Pancreas (tissue), 10 donors: ENCODE measurements at places on chromosomes 1 and 21.

- H3K4me3 ChIP-seq = no peak overlapping the region
- H3K27ac ChIP-seq = no peak overlapping the region
- peak; percentile 24 for DNase-seq
- no peaks in the 10 kb centered on the region for H3K27me3 ChIP-seq
Measured at GRCh38 chr1:175314300-175314699, 121.7 kb upstream of the KIAA0040 start.

GRCh38 chr1:146036965-146037646 lies 15.6 kb upstream of the HJV start:
- H3K4me1 ChIP-seq = peaks cover 9% of the 10 kb centered on the region
- peak overlapping the region; percentile 39 for H3K4me3 ChIP-seq
- peak overlapping the region; percentile 75 for H3K27ac ChIP-seq
- H3K36me3 ChIP-seq = no peaks in the 10 kb centered on the region
- DNase-seq = peak; percentile 75

DNA sequence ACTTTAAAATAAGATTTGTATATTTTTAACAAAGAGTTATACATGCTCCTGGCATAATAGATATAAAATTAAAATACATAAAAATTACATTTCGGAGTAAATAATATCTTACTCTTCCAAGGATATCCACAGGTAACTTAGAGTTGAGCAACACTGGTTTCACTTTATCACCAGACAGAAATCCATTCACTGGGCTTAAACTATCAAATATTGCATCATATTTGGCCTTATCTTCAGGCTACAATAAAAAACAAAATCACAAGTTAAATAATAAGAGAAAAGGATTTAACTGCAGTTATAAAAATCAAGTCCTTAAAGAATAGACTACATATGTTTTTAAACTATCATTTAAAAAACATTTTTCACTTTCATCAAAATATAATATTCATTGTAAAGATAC lies 55.5 kb downstream of the EPS15 start:
- H3K27me3 ChIP-seq = no peaks in the 10 kb centered on the region
- peaks cover 4% of the 10 kb centered on the region for H3K4me1 ChIP-seq
- no peak overlapping the region for H3K4me3 ChIP-seq
- no peaks in the 10 kb centered on the region for H3K36me3 ChIP-seq

DNA sequence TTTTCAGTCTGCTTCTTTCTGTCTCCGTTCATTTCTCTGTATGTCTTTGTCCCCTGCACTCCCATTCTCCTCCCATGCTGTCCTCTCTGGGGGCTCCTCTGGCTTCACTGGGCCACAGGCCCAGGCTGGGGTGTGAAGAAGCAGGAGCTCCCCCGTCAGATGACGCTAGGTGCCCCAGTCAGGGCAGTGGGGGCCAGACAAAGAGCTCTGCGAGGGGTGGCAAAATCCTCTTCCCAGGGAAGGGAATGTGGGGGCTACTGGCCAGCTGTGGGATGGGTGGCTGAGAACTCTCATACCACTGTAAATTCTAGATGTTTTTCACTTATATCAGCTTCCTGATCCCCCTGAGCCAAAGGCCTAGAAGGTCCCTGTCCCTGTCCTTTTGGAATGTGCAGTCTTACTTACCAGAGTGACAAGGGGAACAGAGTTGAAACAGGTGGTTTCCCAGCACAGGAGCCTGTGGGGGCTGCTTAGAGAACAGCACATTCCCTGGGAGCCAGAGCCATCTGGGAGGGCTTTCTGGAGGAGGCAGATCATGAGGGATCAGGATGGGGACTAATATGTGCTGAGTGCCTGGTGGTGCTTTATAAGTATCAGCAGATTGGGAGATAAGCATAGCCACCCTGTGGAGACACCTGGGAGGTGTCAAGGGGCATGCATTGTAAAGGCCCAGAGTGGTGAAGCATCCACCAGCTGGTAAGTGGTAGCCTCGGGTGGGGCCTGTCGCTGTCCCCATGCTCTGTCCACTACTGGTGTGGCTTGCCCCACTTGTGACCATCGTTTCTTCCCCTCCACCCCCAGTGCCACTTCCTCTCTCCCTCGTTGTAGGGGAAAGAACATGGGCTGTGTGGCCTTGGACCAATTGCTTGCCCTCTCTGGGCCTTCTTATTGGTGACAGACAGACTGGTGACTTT lies 10.1 kb upstream of the PADI1 start:
- H3K4me1 ChIP-seq = no peaks in the 10 kb centered on the region
- no peaks in the 10 kb centered on the region for H3K36me3 ChIP-seq
- H3K27ac ChIP-seq = no peak overlapping the region
- no peak for DNase-seq
- no peak overlapping the region for H3K4me3 ChIP-seq

- no peaks in the 10 kb centered on the region for H3K36me3 ChIP-seq
- no peak overlapping the region for H3K4me3 ChIP-seq
- no peak overlapping the region for H3K27ac ChIP-seq
- no peaks in the 10 kb centered on the region for H3K27me3 ChIP-seq
- peaks cover 26% of the 10 kb centered on the region for H3K4me1 ChIP-seq
Measured at GRCh38 chr1:58854576-58854975, 70.7 kb upstream of the JUN start.

DNA sequence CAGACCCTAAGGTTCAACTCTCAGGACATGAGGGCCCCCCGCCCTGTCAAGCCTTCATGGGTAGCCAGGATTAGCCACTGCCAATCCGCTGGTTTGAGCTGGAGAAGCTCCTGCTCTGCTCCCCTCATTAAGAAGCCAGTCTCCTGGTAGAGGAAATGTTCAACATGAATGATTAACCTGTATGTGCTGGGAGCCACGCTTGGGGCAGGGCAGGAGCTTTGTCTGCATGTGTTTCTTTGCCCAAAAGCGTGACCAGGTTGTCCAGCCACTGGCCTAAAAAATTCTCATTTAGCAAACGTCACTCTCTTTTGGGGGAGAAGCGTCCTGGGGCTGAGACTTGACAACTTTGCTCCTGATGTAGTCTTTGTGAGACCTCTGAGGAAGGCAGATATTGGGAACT lies 96.5 kb downstream of the RRAGC start:
- H3K27ac ChIP-seq = no peak overlapping the region
- DNase-seq = no peak
- no peak overlapping the region for H3K4me3 ChIP-seq
- H3K36me3 ChIP-seq = no peaks in the 10 kb centered on the region
- no peaks in the 10 kb centered on the region for H3K27me3 ChIP-seq
- no peaks in the 10 kb centered on the region for H3K4me1 ChIP-seq

DNA sequence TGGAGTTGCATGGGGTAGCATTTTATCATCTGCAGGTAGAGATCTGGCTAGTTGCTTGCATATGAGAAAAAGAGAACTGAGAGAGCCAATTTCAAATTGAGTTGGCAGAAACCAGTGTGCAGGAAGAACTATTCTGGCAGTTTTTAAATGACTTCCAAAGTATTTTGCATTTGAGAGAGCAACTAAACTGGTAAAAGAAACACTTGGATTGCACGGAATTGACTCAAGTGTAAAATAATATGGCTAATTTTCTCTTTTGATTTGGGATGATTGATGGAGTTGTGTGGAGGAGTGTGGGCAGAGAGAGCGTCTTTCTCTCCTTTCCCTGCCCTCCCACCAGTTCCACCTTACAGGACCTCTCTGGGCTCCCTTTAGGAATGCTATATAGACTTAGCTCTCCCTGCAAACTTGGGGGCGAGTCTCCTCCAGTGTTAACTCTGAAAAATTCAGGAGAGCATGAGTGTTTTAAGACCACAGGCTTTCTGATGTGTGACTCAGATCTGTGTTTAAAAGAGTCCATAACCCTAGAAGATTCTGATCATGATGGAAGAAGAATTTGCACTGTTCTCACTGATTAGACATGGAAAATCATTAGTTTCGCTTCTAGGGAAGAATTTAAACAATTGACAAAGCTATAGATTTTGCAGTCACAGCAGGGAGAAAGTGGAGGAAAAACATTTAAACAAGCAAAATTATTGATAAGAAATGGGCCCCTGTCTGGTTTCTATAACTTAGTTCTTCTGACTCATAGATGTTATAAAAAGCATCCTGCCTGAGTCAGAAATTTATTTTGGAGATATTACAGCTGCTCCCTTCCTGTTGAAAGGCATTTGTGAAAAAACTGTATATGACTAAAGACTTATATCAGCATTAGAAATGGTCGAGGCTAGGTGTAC lies 24.9 kb upstream of the CTBS start:
- no peak overlapping the region for H3K27ac ChIP-seq
- no peaks in the 10 kb centered on the region for H3K4me1 ChIP-seq
- H3K4me3 ChIP-seq = no peak overlapping the region
- DNase-seq = no peak

GRCh38 chr1:24699628-24700027 lies 45.6 kb upstream of the CLIC4 start:
- no peaks in the 10 kb centered on the region for H3K4me1 ChIP-seq
- no peak overlapping the region for H3K4me3 ChIP-seq
- no peaks in the 10 kb centered on the region for H3K27me3 ChIP-seq
- no peak for DNase-seq
- H3K27ac ChIP-seq = no peak overlapping the region

DNA sequence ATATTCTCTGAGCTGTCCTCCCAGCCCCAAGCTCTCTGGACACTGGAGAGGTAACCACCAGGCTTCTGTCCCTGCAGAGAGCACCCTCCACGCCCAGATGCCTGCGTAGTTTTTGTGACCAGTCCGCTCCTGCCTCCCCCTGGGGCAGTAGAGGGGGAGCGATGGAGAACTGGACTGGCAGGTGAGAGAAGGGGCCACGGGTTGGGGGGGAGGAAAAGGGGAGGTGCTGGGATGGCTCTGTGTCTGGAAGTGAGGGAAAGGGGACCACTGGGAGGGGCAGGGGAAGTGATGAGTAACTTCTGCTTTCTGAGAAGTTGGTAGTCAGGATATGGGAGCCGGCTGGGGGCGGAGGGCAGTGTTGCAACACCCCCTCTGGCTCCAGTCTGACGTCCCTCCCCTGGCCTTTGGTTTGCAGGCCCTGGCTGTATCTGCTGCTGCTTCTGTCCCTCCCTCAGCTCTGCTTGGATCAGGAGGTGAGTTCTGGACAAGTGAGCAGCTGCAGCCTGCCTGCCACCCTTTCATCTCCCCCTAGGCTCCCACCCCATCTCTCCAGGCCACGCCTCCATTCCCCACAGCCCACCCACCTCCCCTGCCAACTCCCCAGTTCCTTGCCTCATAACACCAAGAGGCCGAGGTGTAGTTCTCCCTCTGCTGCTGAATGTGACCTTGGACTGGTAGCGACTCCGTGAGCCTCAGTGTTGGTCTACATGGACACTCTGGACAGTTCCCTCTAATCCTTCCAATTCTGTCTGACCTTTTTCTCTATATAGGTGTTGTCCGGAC lies 3.1 kb downstream of the ADAMTSL4 start:
- DNase-seq = peak; percentile 69
- no peak overlapping the region for H3K27ac ChIP-seq
- H3K4me3 ChIP-seq = no peak overlapping the region
- no peaks in the 10 kb centered on the region for H3K4me1 ChIP-seq
- no peaks in the 10 kb centered on the region for H3K36me3 ChIP-seq

DNA sequence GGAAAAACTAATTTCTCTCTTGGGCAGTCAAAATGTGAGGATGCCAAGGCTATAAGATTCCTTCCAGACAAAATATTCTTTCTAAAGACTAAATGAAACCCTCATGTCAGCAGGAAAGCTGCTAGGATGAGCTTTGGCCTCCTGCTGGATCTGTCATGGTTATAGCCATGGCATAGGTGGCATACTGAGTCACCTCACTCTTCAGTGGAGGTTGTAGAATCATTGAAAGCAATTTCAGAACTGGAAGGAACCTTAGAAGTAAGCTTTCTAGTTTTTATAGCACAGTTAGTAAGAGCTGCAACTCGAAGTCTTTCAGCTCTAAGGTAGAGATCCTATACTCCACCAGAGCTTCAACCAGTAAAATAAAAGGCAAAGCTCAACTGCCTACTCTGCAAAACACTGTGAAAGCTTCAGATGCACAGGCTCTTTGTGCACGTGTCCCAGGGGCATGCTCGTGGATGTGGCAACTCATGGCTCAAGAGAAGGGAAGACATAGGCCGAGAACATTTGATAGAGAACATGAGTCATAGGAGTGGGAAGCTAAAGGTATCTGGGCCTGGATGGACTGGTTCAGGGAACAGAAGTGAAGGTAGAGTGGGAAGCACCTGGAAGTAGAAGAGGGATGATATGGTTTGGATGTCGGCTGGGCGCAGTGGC lies 5.8 kb downstream of the AVPR1B start:
- no peak for DNase-seq
- H3K4me3 ChIP-seq = no peak overlapping the region
- H3K4me1 ChIP-seq = no peaks in the 10 kb centered on the region
- H3K27ac ChIP-seq = no peak overlapping the region

GRCh38 chr1:3498986-3499385 lies 44.5 kb downstream of the ARHGEF16 start:
- H3K4me3 ChIP-seq = no peak overlapping the region
- H3K27ac ChIP-seq = no peak overlapping the region

DNA sequence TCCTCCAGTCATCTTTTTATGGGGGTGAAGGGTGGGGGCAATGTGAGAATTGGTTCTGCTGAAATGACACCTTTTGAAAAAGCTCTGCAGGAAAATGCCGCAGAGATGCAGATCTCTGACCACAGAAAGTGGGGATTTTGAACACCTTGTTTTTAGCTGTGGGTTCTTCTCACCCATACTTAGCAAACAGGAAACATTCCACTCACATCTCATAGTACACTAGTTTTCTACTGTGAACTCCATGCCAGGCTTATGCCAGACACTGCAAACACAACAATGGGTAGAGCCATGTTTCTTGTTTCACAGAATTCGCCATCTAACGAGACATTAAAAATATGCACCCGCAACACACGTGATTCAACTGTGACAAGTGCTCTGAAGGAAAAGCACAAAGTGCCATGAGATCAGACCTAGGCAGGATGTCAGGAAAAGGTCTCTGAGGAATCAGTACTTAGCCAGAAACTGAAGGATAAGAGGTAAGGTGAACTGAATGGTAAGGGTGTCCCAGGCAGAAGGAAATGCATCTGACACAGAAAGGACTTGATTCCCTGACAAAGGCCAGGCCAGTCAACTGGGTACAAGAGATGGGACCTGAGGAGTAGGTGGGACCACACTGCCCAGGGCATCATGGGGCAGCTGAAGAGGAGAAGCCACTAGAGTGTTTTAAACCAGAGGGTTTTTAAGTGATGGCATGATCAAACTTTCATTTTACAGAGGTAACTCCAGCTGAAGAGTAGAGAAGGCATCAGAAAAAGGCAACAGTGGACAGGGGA lies 83.8 kb upstream of the JAK1 start:
- DNase-seq = no peak
- H3K4me3 ChIP-seq = no peak overlapping the region
- no peaks in the 10 kb centered on the region for H3K4me1 ChIP-seq

DNA sequence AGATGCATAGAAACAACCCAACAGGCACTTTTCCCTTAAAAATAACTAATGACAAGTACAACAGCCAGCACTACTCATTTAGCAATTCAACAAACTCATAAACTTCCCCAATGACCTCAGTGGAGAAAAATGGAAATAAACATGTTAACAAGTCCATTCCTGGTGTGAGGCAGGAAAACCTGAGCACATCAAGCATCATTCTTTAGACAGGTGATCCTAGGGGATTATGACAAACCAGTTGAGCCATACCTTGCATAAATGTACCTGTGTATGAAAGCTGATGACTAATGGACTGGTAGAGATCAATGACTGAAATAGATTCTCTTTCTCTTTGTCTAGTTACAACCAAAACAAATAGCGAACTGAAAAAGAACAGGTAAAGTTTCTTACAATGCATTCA lies 7.0 kb downstream of the COL24A1 start:
- no peaks in the 10 kb centered on the region for H3K27me3 ChIP-seq
- H3K4me1 ChIP-seq = no peaks in the 10 kb centered on the region
- DNase-seq = no peak
- no peaks in the 10 kb centered on the region for H3K36me3 ChIP-seq

GRCh38 chr1:76989976-76990375 lies 122.7 kb downstream of the ST6GALNAC5 start:
- no peaks in the 10 kb centered on the region for H3K27me3 ChIP-seq
- DNase-seq = no peak
- no peaks in the 10 kb centered on the region for H3K36me3 ChIP-seq
- H3K4me3 ChIP-seq = no peak overlapping the region
- no peaks in the 10 kb centered on the region for H3K4me1 ChIP-seq
